ENCODE measurements at places on chromosomes 16 and 17. TPM values are rescaled to one million over a fixed set of nuclear protein-coding genes. Genes with fewer than 3 reads are reported as not detected.

Gene PPP1R1B
- total RNA-seq, result not detected

Gene CLEC18C
- 0.35 TPM for total RNA-seq

Gene KRT39
- total RNA-seq, result not detected

Gene SEZ6L2
- 0.08 TPM for total RNA-seq

Gene COPZ2
- 11.5 TPM for total RNA-seq

Gene AIPL1
- not detected for total RNA-seq

Gene C1QL1
- total RNA-seq, result 0.43 TPM

Gene LRRC46
- 0.45 TPM for total RNA-seq

Gene CLDN7
- 0.80 TPM for total RNA-seq

Gene HASPIN
- total RNA-seq, result 25.2 TPM

Gene HSD11B2
- not detected for total RNA-seq

Gene EVI2A
- total RNA-seq, result 110 TPM

Gene PYDC1
- total RNA-seq, result not detected

- no peak for DNase-seq
These were observed 27.8 kb upstream of the C16orf78 start for GRCh38 chr16:49345829-49346228.

GRCh38 chr16:88343271-88343791, 39.4 kb upstream of the ZNF469 start:
- no peak for DNase-seq

DNA sequence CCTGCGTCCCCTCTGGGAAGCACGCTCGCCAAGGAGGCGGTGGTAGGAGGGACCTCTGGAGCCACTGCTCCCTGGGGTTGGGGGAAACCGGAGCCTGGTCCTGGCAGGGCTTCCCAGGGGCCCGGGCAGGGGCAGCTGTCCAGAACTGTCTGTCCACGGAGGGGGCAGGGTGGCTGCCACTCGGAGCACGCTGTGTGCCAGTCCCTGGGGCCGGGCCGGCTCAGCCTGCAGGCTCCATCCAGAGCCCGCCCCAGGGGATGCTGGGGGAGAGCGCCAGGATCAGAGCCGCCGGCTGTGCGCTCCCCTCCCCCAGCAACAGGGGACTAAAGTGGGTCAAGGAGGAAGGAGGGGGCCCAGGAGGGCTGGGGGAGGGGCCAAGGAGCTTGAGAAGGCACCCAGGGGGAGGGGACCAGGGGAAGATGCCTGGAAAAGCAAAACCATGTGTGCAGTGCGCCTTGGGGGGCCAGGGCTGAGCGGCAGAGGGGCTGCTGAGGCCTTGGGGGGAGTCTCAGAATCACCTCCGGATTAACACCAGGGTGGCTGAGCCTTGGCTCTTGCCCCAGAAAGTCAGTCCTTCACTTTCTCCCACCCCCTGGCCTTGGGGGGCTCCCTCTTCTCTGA, 21.3 kb downstream of the ZNF423 start:
- DNase-seq, result no peak

GRCh38 chr17:82772026-82772425, 20.2 kb downstream of the TBCD start:
- no peak for DNase-seq

DNA sequence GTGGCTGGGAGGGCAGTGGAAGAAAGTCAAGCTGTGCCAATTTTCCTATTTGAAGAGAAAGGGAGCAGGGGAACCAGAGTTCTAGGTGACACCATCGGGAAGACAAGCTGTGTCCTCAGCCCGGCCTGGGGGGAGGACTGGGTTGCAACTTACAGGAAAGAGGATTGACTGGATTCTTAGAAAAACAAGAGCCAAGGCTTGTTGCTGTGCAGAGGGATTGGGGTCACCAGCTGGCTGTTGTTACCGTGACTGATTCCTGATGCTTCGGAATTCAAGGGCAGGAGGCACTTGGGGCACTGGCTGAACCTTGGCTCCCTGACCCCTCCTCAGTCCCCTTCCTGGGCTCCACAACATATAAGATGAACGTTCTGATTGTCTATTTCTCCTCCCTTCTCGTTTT, 16.8 kb upstream of the MMP2 start:
- no peak for DNase-seq

DNA sequence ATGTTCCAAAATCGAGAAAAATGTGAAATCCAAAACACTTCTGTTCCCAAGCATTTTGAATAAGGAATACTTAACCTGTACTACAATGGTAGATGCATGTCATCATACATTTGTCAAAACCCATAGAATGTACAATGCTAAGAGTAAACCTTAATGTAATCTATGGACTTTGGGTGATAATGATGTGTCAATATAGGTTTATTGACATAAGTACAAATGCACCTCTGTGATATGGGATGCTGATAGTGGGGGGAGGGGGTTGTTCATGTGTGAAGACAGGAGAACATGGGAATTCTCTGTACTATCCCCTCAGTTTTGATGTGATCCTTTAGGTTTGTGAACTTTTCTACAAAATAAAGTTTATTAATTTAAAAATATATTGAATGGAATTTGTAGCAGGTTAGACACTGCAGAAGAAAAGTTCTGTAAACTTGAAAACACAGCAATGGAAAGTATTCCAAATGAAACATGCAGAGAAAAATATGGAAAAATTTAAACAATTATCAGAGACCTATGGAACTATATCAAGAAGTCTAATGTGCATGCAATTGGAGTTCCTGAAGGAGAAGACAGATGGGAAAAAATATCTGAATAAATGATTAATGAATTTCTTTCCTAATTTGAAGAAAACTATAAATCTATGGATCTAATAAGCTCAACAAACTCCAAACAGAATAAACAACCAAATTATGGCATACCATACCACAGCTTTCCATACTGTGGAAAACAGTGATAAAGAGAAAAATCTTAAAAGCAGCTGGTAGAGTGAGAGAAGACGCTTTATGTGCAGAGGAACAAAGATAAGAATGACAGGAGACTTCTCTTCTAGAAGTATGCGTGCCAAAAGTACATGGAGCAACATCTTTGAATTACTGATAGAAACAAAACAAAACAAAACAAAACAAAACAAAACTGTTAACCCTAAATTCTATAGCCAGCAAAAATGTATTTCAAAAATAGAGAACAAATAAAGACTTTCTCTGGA, 34.7 kb upstream of the MSI2 start:
- DNase-seq, result no peak

GRCh38 chr17:38355251-38355650, 3.6 kb downstream of the SOCS7 start:
- no peak for DNase-seq

- DNase-seq, result no peak
These were observed 161.0 kb downstream of the FTO start for GRCh38 chr16:53864819-53865493.

DNA sequence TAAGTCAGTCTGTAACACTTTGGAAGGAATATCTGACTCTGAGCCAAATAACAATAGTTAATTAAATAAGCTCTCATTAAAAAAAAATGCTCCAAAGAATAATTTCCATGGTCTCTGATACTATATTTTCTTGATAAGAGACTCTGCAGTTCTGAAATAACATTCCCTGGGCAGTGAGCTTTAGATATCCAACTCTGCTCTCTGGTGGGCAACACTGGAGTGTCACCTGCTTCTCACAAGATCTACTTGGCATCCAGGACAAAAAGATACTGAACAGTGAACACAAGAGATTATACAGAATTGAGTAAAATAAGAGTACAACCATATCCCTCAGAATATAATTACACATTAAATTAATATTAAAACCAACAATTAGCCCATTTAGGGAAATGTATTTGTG, 13.7 kb downstream of the BLMH start:
- DNase-seq, result no peak

DNA sequence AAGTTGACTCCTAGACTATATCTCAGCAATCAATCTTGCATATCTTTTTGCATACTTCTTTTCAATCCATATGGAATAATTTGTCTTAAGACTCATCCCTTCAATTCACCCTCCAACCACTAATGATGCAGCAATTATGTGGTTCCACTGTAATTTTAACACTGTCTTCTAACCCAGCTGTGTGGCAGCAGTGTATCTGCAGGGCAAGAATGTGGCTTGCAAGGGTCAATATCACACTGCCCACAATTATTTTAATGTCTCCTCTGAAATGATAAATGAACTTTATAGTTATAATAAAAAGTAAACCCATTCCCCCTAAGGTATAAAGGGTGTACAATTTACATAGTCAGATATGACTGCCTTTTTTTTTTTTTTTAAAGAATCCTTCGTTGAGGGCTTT, 48.6 kb downstream of the FTO start:
- no peak for DNase-seq

DNA sequence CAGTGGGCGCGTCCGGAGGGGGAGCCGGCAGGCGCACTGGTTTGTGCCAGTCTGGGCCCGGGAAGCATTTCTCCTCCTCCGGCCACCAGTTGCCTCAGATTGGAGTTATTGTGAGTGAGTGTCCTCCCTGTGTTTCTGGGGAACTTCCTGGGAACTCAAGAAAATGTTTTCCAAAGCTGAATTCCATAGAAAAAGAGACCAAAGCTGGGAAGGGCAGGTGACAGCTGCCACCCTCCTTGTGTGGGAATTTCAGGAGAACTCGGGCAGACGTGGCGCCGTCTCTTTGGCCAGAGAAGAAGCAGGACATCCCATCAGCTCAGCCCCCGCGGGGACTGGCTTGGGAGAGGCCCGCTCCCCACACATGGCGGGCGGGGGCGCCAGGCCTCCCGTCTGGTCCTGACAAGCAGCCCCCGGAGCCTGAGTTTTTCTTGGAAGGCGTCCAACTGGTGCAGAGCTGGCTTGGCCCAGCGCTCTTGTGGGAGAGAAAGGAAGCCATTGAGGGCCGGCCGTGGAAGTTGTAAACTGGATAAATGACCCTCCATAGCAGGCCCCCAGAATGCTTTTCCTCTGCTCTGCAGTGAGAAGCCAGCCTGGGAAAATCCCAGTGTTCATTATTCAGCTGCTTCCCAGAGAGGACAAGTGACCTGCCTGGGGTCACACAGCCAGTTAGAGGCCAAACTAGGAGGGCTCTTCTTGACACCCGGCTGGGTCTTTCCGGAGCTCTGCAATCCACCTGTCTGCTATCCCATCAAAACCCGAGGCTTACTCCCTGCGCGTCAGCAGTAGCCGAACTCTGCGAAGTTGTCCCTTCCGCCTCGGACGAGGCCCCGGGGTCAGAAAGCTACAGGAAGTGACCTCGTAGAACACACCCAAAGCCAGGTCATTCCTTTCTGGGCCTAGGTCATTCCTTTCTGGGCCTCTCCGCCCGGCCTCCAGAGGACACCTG, 39.2 kb upstream of the GSE1 start:
- DNase-seq, result no peak

GRCh38 chr17:72714357-72714966, 378.0 kb downstream of the SLC39A11 start:
- no peak for DNase-seq

DNA sequence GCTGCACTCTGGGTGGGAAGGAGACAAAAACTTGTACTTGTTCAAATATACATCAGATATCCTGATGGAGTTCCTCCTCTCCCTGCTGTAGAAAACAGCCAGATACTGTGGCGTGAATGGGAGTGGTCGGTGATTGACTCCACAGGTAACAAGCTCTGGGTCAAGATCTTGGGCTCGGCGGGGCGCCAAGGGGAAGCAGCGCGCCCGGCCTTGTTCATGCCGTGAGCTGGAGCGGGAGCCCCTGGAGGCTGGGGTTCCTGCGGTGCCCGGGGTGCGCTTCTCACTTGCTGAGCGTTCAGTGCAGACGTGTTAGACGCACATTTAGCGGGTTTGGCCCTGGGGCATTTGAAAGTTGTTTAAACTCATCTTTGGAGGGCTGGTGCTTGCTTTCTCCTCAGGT, 44.4 kb downstream of the BANP start:
- no peak for DNase-seq

DNA sequence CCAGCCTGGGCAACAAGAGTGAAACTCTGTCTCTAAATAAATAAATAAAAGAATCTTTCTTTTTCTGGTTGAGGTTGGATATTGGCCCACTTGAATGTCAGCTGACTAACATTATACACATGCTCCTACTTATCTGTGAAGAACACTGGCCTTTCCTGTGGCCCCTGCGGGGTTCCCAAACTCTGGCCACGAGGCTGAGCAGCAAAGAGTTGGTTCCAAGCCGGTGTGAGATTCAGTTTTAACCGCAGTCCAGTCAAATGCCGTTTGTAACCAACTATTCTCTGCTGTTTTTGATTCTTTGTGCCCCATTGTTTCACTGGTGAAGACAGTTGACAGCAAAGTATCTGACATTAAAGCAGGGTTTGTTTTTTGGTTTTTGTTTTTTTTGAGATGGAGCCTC, 11.2 kb downstream of the ETV4 start:
- DNase-seq, result no peak

DNA sequence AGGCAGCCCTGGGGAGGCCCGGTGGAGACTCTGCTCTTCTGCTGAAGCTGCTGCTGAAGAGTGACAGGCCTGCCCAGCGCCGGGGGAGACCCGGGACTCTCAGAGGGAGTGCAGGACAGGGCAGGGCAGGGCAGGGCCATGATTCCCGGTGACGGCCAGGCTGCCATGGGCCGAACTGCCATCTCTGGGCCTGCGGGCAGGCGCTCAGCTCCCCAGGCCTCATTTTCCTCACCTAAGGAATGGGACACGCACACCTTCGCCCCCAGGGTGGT, 22.6 kb upstream of the SSTR5 start:
- DNase-seq, result no peak

GRCh38 chr17:42538482-42538881, 2.4 kb downstream of the NAGLU start:
- DNase-seq, result no peak

DNA sequence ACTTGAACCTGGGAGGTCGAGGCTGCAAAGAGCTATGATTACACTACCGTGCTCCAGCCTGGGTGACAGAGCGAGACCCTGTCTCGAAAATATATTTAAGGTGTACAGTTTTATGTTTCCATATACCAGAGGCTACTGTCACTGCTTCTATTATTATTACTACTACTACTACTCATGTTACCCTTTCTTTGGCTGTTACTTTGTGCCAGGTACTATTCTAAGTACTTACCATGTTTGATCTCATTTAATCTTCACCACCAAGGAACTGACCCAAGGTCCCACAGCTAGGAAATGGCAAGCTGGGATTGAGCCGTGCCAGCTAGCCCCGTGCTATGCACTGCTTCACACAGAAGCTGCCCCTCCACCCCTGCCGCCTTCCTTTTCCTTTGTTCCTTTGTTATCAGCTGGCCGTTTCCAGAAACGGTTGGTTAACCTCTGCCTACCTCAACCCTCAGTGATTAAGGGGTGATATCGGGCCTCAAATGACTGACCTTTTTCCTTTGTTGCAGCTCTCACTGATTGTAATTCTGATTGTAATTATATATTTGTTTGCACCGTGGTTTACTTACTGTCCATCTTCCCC, 78.4 kb downstream of the ABCC1 start:
- no peak for DNase-seq

DNA sequence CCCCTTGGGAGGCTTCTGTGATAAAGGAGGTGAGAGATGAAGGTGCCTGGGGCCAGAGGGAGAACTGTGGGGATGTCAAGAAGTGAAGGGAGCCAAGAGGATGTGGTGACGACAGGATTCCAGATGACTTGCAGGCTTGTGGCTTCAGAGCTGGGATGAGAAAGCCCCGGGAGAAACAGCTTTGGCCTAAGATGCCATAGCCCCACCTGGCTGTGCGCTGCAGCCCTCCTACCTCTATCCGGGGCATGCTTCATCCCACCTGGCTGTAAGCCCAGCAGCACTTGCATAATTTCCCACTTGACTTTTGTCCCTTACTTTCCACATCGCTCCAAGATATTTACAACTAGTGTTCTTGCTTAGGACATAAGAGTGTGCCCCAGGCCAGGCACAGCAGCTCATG, 29.3 kb downstream of the GINS3 start:
- DNase-seq, result no peak

GRCh38 chr17:36829676-36830075, 107.6 kb upstream of the LHX1 start:
- no peak for DNase-seq

- no peak for DNase-seq
These were observed 161.4 kb upstream of the RPL38 start for GRCh38 chr17:74041869-74042640.
